Activated gamma-delta T cell treated with anti-CD3 and anti-CD28 coated beads, Interleukin-2, amount 50 U/mL, for 16 hours (primary cell): ENCODE measurements at places on chromosomes 4 and X.

- no peak for DNase-seq
Measured at GRCh38 chrX:13763489-13763888, 28.9 kb downstream of the OFD1 start.

GRCh38 chr4:52640808-52641565 is 18.1 kb downstream of the USP46 start:
- DNase-seq: no peak

DNA sequence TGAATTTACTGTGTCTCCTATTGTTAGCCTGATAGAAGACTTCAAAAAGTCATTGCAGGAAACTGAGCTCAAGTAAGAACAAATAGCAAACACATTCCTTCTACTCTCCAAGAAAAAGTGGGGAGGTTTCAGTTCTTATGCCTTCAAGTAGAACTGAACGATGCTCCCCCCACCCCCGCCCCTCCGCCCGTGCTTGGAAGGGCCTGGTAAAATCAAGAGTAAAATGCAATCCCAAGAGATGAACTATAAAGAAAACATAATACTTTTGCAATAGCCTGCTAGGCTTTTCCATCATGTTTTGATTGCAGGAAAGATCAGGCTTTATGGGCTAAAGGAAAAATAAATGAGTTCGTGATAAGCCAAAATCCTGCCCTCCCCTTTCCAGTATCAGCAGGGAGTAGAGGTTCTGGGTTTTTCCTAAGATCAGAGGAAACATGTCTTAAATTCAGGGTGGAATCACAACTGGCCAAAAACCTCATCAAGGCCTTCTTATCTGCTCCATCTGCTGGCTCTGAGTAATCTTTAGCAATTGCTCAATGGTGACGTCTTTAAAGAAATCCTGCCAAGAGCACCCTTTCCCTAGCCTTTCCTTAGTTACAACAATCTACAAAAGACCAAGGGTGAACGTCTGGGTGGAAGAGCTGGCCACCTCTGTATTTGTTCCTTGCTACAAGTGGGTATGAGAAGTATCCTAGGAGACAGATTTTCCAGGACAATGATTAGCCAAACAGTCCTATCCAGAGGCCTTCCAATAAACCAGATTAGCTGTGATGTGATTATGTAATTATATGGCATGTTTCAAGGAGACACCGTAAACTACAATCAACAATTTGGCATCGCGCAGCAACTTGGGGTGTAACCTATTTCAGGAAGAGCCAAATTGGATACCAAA is 66.3 kb upstream of the FAM9C start:
- DNase-seq: no peak

GRCh38 chrX:150360331-150360730 is 2.8 kb upstream of the MAMLD1 start:
- no peak for DNase-seq

GRCh38 chrX:16643176-16643575 is 6.8 kb upstream of the S100G start:
- DNase-seq: no peak

- DNase-seq: no peak
Measured at GRCh38 chrX:119885554-119886428, 9.9 kb upstream of the AKAP14 start.

DNA sequence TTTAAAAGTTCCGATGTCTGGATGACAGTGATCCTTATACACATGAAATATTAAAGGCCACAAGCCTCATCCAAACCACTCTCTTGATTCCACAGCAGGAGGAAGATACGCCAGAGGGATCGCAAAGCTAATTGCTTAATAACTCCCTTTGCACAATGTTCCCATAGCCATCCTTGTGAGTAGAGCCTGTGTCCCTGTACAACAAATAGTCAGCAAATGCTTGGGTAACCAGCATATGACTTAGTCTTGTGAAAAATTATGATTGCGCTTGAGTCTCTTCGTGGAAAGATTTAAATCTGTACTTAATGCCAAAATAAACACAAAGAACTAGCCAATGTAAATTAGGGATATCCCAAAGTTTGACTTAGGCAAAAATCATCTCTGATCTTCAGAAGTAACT is 31.5 kb downstream of the SLC9A7 start:
- DNase-seq: no peak

DNA sequence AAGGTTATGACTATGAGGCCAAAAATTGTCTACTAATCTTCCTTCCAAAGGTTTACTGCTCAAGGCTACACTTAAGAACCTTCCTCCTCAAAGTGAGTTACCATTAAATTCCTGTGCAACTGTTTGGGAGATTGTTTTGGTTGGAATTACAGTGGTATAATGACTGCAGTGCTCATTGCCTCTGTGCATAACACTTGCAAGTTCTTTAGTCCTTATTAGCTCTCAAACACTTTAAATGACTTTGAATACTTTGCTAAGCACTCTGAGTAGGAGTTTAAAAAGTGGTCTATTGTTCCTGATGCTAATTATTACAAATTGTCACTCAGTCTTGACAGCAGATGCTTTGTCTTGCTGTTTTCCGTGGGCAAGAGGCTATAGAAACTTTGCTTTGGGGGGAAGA is 422.8 kb upstream of the PABPC4L start:
- no peak for DNase-seq

DNA sequence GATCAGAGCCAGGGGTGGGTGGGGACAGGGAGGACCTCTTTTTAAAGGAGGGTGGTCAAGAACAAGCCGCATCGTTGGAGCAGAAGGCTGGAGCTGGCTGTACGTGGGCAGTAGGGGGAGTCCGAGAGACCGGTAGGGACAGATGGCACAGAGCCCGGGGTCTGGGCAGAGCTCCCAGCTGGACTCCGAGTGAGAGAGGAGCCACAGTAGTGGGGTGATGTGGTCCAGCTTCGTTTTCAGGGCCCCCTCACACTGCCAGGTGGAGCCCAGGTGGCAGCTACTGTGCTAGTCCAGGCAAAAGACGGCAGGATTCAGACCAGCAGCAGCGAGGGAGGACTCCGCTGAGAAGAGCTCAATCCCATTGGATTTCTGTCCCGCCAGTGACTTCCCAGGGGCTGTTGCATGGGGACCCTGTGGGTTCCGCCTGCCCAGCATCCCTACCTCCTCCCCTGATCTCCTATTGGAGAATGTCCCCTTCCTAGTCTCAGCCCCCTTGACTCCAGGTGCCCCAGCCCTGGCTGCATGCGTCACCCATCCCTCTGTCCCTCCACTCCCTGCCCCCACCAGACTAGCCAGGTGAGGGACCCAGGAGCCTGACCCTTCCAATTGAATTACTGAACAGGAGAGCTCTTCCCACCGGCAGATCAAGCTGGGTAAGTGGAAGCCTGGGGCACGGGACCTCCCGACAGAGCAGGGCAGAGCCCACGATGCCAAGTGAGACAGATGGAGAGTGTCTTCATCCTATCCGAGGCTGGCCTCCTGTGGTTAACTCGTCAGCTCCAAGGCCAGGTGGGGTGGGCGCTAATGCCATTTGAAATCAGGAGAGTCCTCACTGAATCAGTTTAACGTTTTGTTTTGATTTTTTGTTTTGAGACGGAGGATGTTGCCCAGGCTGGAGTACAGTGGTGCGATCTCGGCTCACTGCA is 2.9 kb downstream of the ARHGAP4 start:
- DNase-seq: no peak

DNA sequence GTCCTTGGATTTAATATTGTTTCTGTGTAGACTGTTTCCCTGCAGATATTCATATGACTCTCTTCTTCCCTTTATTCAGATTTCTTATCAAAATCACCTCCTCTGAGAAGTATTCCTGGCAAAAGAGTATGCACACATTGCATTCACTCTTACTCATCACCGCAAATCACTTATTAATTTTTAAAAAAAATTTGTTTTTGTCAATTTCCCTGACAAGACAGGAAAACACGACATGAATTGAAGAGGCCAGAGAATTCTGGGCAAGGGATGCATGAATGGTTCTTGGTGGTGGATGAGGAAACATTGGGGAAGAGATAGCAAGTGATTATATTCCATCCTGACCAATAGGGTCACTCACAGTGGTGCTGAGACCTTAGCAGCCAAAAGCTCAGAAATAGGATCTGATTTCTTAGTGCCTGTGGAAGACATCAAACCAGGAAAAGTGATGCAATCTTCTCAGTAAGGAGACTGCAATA is 522.5 kb upstream of the AGA start:
- DNase-seq: no peak

DNA sequence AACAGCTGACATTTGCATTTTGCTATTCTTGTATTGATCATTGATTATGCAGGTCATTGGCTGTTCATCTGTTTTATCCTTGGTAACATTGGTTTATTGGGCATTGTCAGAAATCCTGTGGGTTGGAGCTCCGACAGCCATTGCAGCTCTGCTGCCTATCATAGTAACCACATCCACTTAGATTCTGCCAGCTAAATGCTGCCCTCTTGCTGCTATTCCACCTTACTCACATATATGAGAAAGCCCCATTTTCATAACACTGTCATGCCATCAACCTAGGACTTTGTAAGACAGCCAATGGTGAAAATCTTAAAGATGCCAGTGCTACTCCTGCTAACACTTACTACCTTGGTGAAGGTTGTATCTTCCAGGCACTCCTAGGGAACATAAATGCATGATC is 187.3 kb upstream of the CXCL13 start:
- no peak for DNase-seq

DNA sequence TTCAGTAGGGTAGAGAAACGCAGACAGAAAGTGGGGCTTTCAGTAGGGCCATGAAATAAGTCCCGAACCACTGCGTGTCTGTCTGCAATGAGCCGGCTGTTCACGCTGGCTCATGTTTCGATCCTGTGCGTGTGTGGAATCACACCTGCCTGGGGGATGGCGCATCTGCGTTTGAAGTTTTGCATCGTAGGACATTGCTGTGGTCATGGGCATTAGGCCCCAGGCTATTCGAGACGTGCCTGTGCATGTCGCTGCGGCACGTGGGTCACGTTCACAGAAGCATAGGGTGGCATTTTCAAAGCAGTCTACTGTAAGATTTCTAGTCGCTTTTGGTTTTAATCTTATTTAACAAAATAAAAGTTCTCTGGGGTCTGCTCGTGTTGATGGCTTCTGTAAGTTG is 25.5 kb upstream of the HGFAC start:
- DNase-seq: no peak

DNA sequence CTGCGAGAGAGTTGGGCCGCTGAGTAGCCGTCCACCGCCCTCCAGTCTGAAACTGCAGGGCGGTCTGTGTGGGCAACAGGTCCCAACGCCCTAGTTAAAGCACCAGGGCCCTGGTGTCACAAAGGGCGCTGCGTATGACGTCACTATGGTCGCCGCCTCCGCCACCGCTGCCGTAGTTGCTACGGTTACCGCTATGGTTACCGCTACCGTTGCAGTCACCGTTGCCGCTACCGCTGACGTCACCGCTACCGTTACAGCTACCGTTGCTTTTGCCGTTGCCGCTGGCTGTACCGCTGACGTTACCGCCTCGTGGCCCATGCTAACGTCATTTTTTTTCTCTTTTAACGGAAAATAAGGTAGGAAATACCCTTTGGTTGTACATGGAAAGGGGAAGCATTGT is at the start of gene PPP1R2C:
PPP1R2C (minus strand) TSS at position 68 of the 400 bp plus-strand sequence. CDS start 84 bp downstream, outside the sequence.
- DNase-seq: peak; percentile 21

DNA sequence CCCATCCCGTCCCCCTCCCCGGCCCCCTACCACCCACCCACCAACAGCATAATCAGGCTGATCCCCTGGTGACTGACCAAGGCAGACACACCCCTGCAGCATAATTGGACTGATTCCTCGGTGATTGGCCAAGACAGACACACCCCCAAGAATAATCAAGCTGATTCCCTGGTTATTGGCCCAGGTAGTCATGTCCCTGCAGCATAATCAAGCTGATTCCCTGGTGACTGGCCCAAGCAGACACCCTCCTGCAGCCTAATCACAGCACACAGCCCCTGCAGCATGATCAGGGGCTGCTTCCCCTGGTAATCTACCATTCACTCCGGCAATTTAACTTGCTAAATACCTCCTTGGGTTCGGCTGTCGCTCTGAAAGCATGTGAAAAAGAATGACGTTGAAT is 47.5 kb upstream of the STS start:
- DNase-seq: no peak

- DNase-seq: no peak
Measured at GRCh38 chr4:6732441-6733357, 16.7 kb downstream of the BLOC1S4 start.

DNA sequence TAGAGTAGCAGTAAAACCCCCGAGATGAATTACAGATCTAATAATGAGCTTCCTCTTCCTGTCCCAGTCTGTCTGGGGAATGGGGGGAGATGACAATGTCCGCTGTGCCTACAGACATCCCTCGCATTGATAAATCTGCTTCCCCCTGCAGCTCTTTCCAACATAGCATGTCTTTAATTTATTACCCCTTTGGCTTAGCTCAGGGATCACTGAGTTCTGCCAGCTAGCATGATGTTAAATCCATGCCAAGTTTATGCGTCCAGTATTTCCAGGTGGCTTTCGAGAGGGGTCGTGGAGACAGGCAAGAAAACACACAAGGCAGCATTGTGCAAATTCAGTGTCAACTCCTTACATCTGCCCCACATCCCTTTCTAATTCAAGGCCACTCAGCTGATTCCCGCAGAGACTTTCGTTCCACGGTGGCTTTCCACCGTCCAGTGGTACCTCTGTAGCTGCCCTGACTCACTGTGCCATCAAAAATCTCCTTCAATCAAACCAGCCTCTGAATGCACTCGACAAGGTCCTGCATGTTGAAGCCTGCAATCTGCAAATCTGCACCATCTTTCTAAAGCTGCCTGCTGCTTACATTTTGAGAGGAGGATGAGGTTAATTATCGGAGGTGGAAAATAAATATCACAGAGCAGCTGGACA is 75.1 kb downstream of the MXRA5 start:
- DNase-seq: no peak

DNA sequence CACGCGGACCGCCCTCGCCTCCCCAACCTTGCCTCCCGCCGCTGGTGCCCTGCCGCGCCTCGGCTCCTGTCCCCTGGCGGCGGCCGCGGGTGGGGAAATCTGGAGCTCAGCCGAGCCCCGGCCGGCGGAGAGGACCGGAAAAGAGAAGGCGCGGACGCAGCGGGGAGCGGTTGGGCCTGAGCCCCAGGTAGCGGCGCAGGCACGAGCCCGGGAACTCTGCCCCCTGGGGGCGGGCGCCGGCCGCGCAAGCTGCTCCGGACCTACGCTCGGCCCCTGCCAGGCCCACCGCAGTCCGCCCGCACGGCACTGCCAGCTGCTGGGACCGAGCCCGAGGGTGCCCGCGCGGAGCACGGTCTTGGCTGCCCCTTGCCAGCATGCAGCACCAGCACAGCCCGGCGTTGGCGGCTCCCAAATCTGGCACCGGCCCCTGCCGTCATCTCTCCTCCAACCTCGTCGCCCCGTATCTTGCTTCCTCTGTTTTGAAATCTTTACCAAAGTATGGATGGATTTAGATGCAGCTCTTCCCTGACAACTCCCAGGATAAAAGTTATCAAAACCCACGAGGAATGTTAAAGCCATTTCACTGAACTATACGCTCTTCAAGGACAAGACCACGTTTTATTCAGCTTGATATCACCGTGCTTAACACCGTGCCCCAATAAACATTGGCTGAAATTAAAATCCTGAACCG is at the start of gene PRSS12:
PRSS12 (minus strand) TSS at position 161 of the 691 bp plus-strand sequence. CDS start 283 bp downstream, outside the sequence.
- DNase-seq: peak; percentile 15
